ENCODE measurements at places on chromosomes 2 and 18. TPM values are rescaled to one million over a fixed set of nuclear protein-coding genes. Genes with fewer than 3 reads are reported as not detected.

PRSS56 gene
- not detected for total RNA-seq

EXOC6B gene
- total RNA-seq: 34.4 TPM

EGR4 gene
- total RNA-seq: not detected

IHH gene
- not detected for total RNA-seq

KDM3A gene
- 33.7 TPM for total RNA-seq

SCN9A gene
- total RNA-seq: 22.0 TPM

IL37 gene
- total RNA-seq: not detected

PLEKHM3 gene
- total RNA-seq: 11.5 TPM

SLC9A4 gene
- not detected for total RNA-seq

Data from regular cardiac myocyte (primary cell).